CD4-positive, alpha-beta T cell treated with Interleukin-2 at 100 ng/mL for 4 hours (primary cell): ENCODE measurements at places on chromosomes 5 and 9.

DNA sequence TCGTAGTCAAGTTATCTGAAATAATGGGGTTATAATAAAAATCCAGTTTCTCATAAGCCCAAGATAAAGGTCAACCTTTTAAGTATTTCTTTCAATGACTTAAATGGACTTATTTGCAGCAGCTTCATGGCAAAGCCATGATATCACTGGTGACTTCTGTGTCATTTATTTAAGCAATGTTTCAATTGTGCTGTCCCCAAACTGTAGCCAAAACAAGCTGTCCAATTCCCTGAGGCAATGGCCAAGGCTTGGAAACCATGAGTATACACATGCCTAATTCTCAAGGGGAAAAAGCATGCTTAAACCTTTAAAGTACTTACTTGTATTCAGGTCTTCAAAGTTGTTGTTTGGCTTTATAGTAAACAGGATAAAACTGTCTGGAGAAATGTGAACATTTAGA is 376.4 kb upstream of the TNC start:
- no peak for DNase-seq

DNA sequence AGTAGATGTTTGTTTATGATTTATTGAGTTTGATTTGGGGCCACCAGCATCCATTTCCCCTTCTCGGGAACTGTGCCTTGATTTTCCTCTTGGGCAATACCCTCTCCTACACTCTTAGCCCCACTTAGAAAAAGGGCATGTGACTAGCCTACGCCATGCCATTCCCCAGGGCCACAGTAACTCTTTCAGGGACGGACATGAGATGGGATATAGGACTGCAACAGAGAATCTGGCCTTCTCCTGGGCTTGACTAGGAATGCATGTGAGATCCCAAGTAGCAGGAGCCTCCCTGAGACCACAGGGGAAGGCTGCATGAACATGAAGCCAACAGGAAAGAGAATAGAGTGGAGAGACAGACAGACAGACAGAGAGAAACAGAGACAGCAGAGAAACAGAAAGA is 30.7 kb upstream of the SPARC start:
- no peak for DNase-seq

DNA sequence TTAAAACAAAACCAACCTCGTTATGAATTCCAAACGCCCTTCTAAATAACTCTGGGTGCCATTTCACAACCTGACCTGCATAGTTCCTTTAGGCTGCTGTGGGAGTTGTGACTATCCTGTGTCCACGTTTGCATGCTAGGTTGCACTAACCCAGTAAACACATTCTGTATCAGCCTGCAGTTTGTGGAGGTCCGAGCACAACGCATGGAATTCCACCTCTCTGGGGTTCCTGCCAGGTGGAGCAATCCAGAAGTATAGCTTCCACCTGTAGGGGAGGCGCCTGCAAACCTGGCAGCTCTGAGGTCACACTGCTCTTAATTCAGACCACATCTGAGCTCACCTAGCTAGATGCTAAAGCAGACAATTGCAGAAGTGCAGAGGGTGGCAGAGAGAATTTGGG is 57.2 kb downstream of the MARCHF3 start:
- DNase-seq: no peak

DNA sequence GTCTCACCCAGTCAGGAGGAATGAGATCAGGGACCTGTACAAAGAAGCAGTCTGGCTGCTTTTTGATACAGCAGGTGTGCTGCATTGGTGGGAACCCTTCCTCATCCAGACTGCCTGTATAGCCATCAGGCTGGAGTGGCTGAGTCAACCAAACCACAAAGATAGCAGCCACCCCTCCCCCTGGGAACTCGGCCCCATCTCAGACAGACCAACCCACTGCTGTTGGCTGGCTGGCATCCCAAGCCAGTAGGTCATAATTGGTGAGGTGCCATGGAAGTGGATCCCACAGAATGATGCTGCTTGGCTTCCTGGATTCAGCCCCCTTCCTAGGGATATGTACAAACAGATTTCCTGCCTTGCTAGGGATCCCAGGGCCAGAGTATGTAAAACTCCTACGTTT is 60.9 kb downstream of the YTHDC2 start:
- DNase-seq: no peak

GRCh38 chr5:35855187-35855586 is 1.5 kb upstream of the IL7R start:
- DNase-seq: peak; percentile 68
